ENCODE measurements at places on chromosomes 4 and X.

- no peak for DNase-seq
Observed at GRCh38 chrX:63503541-63503940, 152.4 kb upstream of the SPIN4 start.

DNA sequence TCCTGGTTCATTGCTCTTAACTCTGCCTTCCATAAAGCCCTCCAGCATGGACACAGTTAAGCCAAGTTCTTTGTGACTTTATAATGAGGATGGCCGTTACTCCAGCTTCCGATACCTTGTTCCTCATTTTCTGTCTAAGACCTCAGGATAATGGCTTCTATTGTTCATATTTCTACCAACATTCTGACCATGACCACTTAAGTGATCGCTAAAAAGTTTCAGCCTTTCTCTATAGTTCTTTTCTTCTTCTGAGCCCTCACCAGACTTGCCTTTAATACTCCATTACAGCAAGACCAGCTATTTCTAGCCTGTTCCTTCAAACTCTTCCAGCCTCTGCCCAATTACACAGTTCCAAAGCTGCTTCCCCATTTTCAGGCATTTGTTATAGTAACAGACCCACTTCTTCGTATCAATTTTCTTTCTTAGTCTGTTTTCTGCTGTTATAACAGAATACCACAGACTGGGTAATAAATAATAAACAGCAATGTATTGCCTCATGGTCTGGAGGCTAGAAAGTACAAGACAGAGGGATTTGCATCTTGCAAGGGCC is 12.3 kb downstream of the RNF175 start:
- DNase-seq = no peak

GRCh38 chrX:71103110-71103983 is 3.2 kb downstream of the CXorf65 start:
- peak; percentile 43 for DNase-seq

GRCh38 chr4:120927801-120928409 is 5.4 kb upstream of the PRDM5 start:
- no peak for DNase-seq

DNA sequence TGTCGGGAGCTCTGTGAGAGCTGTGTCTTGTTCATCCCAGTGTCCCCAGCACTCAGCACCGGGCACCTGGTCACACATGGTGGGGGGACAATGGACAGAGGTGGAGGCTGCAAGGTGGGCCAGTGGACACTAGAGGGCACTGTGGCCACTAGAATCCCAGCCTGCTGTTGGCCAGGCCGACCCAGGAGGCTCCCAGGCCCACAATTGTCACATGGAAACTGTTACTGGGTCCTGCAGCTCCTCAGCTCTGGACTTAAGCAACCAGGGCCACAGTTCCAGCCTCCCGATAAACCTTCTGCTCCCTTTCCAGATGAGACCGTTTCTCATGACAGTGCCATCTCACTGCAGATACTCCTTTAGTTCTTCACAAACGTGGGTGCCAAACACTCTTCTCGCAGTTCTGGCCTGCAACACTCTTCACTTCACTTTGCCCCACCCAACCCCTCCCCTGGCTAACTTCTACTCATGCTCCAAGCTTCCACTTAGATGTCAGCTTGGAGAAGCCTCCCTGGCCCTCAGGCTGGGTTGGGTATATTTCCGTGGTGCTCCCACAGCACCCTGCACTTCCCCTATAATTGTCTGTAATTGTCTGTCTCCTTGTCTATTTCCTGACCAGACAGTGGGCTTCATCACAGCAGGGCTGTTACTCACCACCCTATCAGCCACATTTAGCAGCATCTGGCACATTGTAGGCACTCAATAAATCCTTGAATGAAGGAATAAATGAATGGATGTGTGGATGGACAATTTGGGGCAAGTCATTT is 3.5 kb upstream of the IQSEC2 start:
- DNase-seq = peak; percentile 21

DNA sequence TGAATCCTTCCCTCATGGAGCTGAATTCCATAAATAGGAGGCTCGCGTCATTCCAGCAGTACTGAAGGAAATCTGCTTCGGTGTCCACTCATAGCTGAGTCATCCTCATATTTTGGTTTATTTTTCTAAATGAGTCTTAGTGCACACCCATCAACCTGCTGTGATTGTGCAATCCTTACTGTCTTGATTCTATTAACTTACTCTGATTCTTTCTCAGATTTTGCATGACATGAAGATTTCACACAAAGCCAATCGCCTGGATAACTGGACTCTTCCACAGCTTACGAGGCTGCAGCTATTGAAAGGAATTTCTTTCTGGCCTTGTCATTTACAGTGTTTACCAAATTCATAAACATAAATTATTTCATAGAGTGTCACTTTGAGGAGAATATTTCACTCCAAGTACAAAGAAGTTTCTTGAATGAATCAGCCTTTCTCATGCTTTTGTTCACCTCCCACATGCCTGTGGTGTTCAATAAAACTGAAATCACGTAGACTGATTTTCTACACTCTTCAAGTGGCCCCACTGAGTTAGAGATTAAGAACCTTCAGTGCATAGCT is 207.6 kb upstream of the SLITRK2 start:
- DNase-seq = no peak

GRCh38 chr4:39032218-39033085 is at the start of gene TMEM156:
TSS of gene TMEM156 (minus strand) at chr4:39032409. CDS start at chr4:39032313, 96 bp downstream.
- no peak for DNase-seq

Data from H1 (cell line).